Activated B cell treated with CpG ODN at 0.5 μM for 24 hours (primary cell): ENCODE measurements at places on chromosomes 11 and 22.

GRCh38 chr11:131904756-131905155 is 534.3 kb downstream of the NTM start:
- peaks cover 10% of the 10 kb centered on the region for H3K27me3 ChIP-seq
- no peak overlapping the region for H3K27ac ChIP-seq
- no peak for DNase-seq
- H3K4me1 ChIP-seq: no peaks in the 10 kb centered on the region

DNA sequence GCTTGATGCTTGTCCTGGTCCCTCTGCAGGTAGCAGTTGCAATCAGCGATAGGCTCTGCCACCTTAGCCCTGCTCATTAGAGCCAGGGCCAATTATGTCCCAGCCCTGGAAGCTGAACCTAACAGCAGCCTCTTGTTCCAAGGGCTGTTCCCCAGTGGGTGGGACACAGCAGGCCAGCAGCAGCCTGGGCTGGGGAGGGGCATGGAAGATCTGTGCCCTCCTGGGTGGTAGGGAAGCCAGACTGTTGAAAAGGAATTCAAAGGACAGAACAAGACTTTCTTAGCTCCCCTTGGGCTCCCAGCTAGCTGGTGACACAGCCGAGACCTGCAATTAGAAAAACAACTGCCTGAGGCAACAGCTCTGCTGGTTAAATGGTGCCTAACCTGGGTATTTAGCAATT is 17.4 kb downstream of the DRD2 start:
- H3K4me1 ChIP-seq: no peaks in the 10 kb centered on the region
- H3K27me3 ChIP-seq: peaks cover 5% of the 10 kb centered on the region
- no peak overlapping the region for H3K27ac ChIP-seq
- H3K4me3 ChIP-seq: no peak overlapping the region

GRCh38 chr11:30583476-30584280 is 2.5 kb downstream of the MPPED2 start:
- H3K27ac ChIP-seq: no peak overlapping the region
- H3K4me1 ChIP-seq: peaks cover 13% of the 10 kb centered on the region
- no peak overlapping the region for H3K4me3 ChIP-seq
- no peak for DNase-seq
- no peaks in the 10 kb centered on the region for H3K36me3 ChIP-seq

DNA sequence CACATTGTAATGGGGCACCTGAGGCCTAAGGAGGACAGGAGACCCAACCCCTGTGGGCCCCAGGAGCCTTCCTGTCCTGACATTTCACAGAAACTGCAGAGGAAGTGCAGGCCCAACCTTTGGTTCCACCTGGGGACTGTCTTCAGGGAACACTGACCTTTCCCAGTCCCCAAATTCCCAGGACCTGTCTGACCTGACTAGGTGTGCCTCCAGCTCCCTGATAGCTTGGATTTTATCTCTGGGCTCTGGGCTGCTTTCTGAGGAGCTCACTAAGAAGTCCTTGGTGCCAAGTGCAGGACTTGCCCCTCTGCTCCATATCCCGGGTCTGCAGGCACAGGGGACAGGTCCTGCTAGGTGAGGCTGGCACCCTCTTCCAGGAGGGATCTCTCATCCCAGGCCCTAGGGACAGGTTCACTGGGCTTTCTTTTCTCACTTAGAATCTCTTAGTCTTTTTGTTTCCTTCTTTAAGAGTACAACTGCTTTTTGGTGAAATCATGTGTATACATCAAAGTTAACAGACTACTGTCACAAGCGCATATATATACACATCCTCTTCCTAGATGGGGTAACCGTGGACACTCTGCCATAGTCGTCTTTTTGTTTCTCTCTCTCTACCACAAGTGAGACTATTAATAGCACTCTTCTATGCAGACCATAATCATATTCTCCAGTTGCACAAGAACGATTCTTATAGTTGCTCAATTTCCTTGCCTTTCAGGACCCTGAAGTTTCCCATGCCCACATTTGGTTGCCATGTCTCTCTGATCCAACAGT is 72.0 kb upstream of the IGLL5 start:
- no peak overlapping the region for H3K27ac ChIP-seq
- H3K36me3 ChIP-seq: no peaks in the 10 kb centered on the region
- H3K27me3 ChIP-seq: peaks cover 18% of the 10 kb centered on the region

DNA sequence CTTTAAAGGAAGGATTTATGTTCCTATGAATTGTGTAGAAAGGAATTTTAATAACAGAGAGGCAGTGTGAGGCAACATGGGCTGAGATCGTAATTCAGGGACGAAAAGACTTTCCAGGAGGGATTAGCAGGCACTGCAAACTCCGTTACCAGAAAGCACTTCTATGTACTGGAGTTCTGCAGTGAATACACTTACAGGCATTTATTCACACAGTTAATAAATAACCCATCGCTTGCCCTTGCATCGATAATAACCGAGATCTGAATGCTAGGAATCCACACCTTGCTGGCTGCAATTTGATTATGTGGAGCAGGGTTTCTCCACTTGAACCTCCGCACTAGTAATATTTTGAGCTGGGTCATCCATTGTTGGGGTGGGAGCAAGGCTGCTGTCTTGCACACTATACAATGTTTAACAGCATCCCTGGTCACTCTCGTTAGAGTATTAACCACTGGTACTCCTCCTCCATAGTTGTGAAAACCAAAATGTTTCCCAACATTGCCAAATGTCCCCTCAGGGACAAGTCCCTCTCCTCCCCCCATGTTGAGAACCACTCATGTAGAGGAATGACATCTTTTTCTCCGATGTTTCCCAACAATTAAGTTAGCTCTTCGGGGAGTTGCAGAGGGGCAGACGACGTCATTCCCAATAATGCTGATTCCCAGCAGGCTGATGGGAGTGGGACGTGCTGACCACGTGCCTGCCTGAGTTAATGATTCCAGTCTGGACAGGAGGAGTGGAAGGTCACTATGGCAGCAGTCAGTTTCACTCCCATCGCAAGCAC is 99.5 kb downstream of the SNX19 start:
- DNase-seq: no peak
- H3K27me3 ChIP-seq: peaks cover 15% of the 10 kb centered on the region
- H3K4me1 ChIP-seq: no peaks in the 10 kb centered on the region
- H3K36me3 ChIP-seq: no peaks in the 10 kb centered on the region
- H3K27ac ChIP-seq: no peak overlapping the region
- no peak overlapping the region for H3K4me3 ChIP-seq

- no peak for DNase-seq
- no peaks in the 10 kb centered on the region for H3K36me3 ChIP-seq
- no peak overlapping the region for H3K27ac ChIP-seq
- peaks cover 6% of the 10 kb centered on the region for H3K27me3 ChIP-seq
- H3K4me3 ChIP-seq: no peak overlapping the region
- no peaks in the 10 kb centered on the region for H3K4me1 ChIP-seq
Measured at GRCh38 chr11:6110011-6110410, 2.5 kb downstream of the OR56B4 start.

- no peak overlapping the region for H3K4me3 ChIP-seq
- H3K36me3 ChIP-seq: no peaks in the 10 kb centered on the region
- peaks cover 1% of the 10 kb centered on the region for H3K4me1 ChIP-seq
- no peak overlapping the region for H3K27ac ChIP-seq
Measured at GRCh38 chr22:38513063-38513462, 7.0 kb upstream of the DDX17 start.

DNA sequence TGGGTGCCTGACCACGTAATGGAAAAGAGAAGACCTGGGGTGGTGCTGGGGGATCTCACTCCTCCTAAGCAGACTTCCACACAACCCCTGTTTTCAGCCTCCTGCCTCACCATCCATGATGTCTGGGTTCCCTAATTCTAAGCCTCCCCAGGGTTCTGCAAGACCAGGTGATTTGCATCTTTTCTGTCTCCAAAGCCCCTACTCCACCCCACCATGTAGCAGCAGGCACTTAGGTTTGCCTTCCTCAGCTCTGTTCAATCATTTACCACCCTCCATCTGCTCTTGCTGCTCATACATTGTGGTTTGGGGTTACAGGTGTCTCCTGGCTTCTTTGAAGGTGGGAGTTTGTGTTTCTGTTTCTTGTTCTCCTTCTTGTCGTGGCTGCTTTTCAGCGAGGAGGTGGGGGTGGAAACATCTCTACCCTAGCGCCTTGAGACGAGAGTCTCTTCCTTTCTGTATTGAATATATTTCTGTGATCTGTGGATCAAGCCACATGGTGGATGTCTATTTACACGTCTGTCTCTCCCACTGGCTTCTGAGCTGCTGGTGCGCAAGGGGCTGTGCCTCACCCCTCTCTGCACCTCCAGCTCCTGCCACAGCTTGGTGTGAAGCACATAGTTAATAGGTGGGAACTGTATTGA is 6.6 kb upstream of the SSTR3 start:
- no peak for DNase-seq
- peaks cover 78% of the 10 kb centered on the region for H3K4me1 ChIP-seq
- H3K27me3 ChIP-seq: no peaks in the 10 kb centered on the region
- H3K27ac ChIP-seq: peak overlapping the region; percentile 99
